Panc1 (cell line): ENCODE measurements at places on chromosomes 7 and 10.

- no peak for DNase-seq
Measured at GRCh38 chr7:102967798-102968197, 55.0 kb downstream of the LRRC17 start.

DNA sequence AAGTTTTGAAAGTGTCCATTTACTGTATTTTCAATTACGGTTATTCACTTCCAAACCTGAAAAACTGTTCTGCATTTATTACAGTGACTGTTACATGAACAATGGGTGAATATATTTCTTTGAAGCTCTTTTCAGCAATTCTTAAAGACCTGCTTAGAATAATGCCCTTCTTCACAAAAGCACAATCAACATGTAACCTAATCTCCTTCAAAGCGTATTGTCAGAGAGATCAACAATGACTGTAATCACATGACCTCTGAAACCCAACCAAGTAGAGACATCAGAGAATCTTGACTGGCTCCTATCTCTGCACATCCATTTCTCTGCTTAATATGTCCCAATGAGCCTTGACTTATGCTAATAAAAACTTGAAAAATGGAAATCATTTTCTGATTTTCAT is 126.7 kb downstream of the NRCAM start:
- DNase-seq: no peak

DNA sequence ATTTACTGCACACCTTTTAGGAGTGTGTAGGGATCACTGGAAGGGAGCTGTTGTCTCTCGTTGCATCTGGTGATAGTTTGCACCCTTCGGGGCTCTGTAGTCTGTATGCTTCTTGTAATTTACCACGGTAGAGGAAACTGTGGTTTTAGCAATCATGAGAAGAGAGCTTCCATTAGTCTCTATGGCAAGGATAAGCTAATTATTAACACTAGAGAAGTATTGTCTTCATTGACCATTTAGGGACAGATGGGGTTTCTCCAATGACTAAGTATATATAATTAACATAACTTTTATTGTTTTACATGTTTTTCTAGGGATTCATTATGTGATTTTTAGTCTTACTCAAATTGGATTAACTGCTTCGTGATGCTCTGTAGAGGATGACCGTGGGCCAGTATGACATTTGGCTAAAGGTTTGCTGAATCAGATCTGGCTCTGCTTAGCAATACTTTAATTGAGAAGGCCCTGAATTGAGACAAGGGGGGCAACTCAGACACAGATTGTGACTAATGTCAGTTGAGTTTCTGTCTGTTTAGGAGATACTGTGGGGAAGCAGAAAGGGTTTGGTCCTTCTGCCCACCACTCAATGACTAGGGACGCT is 8.7 kb downstream of the SLC18A2 start:
- DNase-seq: no peak

- DNase-seq: peak; percentile 67
Measured at GRCh38 chr7:134174795-134175261, 47.7 kb downstream of the LRGUK start.

DNA sequence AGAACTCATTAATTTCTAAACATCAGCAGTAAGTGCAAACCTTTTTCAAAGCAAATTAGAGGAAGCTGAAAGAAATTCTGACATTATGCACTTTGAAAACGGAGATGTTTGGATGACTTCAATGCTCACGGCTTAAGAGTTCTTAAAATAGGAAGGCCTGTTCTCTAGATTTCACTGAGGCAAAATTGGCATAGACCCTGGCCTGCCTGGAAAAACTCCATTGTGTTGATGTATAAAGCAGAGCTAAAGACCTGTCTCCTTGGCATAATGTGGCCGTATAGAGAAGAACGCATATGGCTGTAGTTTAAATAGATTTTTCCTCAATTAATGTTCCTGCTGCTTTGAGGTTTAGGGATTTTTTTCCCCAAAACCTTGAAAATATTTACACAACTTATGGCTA is 24.5 kb upstream of the AGMO start:
- DNase-seq: no peak

- DNase-seq: no peak
Measured at GRCh38 chr10:98402931-98403718, 11.9 kb downstream of the PYROXD2 start.

DNA sequence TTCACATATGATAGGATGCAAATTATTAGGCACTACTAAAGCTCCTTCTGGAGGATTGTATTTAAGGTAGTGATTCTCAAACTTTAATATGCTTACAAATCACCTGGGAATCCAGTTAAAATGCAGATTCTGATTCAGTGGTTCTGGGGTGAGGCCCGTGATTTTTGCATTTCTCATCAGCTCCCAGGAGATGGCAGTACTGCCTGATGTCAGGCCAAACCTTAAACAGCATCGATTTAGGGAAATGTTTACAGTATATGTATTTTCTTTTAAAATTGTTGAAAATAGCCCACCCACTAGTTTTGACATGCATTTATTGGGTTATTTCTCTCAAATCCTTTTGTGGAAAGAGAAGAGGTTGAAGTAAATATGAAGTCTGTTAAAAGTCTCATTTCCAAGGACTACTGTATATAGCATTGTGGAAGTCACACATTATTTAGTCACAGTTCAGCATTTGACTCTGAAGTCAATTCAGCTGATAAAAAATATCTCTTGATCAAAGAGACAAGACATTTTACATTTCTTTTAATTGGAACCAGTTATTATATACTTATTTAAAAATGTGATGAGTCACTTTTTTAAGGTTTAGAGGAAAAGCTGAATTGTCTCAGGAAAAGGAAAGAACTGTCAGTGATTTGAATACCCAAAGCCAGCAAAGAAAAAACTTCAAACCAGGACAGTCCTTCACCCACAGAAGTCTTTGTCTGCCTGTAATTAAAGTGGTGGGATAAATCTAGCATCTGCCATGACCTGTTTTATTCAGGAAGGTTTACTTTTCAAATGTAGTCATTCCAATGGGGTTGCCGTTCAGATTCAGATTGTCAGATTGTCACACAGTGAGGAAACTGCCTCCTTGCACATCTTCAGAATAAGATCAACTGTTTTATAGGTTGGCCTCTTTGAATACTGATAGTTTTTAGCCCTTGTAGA is 21.1 kb upstream of the HBP1 start:
- DNase-seq: no peak

GRCh38 chr10:20888620-20889330 is 8.3 kb downstream of the NEBL start:
- DNase-seq: no peak

DNA sequence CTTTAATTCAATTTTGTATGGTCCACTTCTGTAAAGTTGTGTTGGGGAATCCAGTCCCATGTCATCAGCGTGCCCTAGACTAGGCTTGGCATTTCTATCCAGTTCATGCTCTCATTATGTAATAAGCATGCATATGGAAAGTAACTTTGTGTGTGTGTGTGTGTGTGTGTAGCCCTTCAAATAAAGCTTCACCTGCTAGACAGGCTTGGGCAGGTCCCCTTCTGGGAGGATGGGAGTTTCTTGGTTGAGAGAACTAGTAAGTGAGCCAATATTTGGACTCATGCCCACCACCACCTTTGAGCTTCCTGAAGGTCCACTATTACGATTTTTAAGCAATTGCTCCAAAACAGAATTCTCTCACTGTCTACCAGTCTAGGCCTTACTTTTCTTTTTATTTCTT is 6.9 kb downstream of the BZW2 start:
- no peak for DNase-seq

DNA sequence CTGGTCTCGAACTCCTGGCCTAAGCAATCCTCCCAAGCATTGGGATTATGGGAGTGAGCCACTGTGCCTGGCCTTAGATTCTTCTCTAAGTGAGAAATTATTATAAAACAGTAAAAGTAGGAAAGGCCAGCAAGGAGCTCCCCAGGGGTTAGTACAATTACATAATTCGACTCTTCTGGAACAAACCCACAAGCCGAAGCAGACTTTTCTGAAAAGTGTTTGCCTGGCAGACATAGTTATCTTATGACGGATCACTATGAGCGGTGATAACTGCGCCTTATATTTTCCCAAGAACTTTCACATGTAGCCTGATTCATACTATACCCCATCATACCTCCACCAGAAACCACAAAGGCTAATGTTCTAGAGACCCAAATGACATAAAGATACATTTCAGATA is 30.2 kb upstream of the SH3PXD2A start:
- DNase-seq: no peak

GRCh38 chr7:85310301-85310700 is 123.4 kb upstream of the SEMA3D start:
- no peak for DNase-seq
